ENCODE measurements at places on chromosomes 12 and 14. TPM values are rescaled to one million over a fixed set of nuclear protein-coding genes. Genes with fewer than 3 reads are reported as not detected.

MGAT4C gene
- not detected for polyA plus RNA-seq

ZNF891 gene
- polyA plus RNA-seq: under 0.01 TPM

DNA sequence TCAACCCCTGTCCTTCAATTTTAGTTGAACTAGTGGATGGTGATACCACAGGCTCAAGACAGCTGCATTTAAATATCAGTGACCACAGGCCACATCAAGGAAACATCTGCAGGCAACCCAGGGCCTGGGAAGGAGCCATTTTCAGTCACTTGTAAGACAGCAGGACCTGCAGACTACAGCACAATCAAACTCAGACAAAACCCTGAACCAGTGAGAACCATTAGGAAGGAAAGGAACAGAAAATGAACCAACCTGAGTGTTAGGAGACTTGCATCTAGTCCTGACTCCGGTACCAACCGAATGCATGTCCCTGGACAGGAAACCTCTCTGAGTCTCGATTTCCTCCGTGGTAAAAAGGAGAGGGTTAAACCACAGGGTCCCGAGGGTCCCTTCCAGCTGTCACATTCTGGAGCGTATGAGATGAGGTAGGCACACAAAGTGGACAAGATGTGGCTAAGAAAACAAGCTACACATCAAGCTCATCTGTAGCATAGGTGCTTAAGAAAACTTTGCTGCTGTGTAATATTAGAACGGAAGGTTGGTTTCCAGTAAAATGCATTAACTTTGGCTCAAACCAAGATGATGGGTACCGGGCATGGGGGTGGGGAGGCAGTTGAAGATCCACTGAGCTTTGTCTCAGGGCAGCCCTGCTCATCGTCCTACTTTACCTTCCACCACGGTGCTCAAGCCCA, 1.6 kb upstream of the CDKN1B start:
- no peak for DNase-seq

- peak; percentile 66 for DNase-seq
These were observed 44.0 kb upstream of the SINHCAF start for GRCh38 chr12:31369712-31370521.

DNA sequence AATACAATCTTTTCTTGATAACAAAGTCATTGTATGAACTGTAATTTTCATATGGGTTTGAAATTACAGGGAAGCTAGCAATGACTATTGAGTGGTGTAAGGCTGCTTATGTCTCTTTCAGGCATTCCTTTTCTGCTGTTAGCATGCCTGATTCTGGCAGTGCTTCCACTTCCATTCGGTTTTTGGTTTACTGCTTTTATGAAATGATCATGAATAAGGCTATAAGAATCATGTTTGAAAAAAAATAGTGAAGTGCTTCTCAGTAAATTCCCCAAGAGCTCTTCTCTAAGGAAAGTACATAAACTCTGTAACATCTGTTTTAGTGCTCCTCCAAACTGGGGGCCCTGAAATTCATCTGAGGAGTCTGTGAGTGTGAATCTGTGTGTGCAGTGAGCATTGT, 434.0 kb upstream of the RGS6 start:
- no peak for DNase-seq

GRCh38 chr14:84792722-84793410, 737.1 kb upstream of the FLRT2 start:
- DNase-seq: no peak

DNA sequence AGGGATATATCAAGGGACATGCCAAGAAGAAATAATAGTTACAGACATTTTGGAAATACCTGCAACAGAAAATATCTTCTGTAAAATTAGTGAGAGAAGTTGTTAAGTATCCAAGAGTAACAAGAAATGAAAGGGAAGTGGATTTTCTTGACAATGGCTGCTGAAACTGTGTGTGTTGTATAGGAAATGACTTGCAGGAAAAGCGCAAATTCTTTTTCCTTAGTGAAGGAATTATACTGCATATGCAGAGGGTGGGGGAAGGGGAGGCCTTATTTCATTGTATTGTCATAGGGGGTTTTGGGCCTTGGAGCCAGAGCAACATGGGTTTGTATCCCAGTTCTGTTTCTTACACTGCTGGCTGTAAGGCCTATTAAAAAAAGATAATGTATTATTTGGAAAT, 84.4 kb upstream of the DDHD1 start:
- no peak for DNase-seq

All from sigmoid colon (tissue), 7 donors.